ENCODE measurements at places on chromosomes 16 and 17.
A peak's percentile ranks its signal among the peaks of the same experiment; 100 is the strongest.

DNA sequence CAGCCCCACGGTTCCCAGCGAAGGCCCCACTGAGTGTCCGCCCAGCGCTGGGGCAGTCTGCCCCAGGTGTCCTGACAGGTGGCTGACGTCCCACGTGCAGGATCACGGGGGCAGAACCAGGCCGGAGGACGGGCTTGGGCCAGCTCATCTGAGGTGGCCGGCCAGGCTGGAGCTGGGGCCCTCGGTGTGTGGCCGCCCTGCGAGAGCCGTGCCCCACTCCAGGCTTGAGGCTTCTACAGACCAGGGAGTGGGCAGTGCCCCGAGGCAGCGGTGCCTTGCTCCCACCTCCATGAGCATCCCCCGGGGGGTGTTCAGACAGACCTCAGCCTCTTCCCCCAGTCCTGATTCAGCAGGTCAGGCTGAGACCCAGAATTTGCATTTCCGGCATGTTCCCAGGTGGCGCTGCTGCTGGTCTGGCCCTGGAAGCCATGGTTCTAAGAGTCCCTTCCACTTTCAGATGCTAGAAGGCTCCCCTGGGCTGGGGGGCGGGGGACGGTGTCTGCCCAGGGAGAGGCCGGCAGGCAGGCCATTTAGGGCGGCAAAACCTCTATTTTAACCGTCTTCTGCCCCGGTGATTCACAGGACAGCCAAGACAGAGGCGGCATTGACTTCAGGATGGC lies 35.4 kb upstream of the PABPN1L start:
- no peak for DNase-seq

- DNase-seq, result no peak
These were observed 1.5 kb upstream of the GLG1 start for GRCh38 chr16:74608381-74608780.

GRCh38 chr16:24975428-24975889 lies 39.7 kb downstream of the ARHGAP17 start:
- no peak for DNase-seq

DNA sequence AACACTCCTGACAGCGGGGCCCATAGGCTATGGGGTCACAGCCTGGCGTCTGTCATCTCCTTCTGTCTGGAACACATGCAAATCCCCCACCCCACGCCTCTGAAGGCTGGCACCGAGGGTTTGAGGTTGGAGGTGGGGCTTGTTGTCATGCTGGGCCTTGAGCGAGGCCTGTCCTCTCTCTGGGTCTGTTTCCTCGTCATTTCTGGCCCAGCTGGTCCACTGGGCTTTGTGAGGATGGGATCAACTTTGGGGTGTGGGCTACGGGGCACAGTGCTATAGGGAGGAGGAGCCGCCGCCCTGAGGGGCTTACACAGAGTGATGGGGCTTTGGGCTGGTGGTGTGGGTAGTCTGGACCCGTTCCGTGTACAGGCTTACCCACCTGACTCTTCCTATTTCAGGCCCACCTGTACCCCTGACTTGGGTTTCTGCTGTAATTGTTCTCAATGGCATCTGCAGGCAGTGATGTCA lies 87.5 kb downstream of the AMFR start:
- DNase-seq, result no peak

GRCh38 chr17:79836510-79836971 lies 2.7 kb downstream of the CBX4 start:
- no peak for DNase-seq

DNA sequence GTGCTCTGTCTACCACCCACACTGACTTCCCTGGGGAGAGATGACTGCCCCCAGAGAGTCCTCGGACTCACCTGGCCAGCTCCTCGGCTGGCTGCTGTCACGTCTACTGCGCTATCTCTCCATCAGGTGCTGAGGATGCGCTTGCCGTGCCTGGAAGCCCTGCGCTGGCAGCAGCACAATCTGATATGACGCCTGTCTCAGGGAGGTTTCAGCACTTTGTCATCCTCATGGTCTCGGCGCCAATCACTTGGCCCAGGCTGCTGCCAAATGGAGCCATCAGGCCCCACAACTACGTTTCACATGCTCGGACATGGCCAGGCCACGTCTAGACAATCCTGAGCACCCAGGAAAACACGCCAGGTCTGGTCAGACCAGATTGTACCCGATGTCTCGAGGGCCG lies 46.7 kb downstream of the FOXL1 start:
- DNase-seq, result no peak

- DNase-seq, result no peak
These were observed 23.6 kb downstream of the RAB11FIP4 start for GRCh38 chr17:31415004-31415454.

DNA sequence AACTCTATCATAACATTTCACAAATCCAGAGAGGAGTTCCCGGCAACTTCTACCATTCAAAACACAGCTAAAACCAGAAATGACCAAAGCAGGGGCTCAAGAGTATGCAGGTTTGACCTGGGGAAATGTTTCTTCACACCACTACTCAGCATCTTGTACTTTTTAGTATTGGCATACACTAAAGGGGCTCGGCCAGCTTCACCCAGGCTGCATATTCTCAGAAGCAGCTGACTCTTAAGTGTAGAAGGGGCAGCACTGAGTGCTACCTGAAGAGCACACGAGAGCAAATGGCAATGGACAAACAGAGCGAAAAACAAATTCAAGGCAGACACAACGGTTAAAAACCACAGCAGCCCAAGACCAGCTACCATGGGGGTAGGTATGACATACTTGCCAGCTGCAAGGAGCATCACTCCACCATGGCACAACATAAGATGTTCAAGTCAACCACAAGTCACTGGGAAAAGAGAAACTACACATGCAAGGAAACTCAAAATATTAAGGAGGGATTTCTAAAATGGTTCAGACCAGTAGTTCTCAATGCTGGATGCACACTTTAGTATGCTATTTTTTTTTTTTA lies 34.4 kb downstream of the N4BP1 start:
- DNase-seq, result no peak

DNA sequence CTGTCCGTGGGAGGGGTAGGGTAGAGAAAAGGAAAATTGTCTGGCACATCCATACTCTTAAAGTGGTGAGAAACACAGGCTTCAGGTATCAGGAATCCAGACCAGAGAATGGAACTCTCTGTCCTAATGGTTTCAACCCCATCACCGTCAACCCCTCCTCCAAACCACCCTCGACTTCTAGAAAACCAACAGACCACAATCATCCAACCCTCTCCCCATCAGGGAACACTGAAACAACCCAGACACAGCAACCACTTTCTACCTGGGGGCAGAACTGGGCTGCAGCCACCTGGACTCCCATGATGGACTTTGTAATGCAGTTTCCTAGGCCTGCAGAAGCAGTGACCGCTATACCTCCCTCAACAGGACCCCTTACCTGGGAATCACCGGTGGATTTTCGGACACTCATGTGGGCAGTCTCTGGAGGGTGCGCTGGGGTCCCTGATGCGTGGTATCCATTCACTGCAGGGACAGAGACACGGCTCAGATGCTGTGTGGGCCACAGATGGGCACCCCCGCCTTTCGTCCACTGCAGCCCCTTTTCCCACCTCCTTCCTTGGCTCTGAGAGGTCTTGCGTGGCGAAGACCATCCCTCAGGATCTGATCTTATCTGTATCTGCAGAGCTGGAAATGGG lies 64.3 kb upstream of the RCVRN start:
- DNase-seq, result no peak

DNA sequence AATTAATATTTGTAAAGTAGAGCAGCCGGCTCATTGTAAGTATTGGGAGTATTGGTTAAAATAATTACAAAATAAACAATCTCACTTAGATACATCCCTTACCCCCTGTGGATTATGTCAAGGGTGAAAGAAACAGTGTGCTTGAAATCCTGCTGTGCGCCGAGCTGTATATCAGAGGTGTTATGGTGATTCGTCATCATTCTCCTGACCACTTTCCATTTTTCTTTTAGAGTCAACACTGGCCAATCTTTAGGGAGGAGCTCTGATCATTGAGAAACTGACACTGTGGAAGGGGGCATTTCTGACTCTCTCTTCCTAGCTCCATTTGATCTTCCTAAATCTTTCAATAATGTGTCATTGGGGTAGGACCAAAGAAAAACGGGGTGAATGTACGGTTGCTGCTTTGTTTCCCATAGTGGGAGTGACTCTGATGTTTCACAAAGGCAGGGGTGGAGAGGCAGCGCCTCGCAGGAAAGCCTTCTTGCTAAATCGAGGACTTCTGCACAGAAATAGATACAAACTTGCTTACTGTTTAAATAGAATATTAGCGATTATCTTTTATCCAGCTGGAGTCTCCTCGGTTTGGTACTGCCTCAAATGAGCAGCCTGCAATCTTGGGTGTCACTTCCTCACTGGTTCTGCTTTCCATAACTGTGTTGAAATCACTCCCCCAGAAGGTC lies 123.4 kb downstream of the PRKCB start:
- DNase-seq, result no peak

DNA sequence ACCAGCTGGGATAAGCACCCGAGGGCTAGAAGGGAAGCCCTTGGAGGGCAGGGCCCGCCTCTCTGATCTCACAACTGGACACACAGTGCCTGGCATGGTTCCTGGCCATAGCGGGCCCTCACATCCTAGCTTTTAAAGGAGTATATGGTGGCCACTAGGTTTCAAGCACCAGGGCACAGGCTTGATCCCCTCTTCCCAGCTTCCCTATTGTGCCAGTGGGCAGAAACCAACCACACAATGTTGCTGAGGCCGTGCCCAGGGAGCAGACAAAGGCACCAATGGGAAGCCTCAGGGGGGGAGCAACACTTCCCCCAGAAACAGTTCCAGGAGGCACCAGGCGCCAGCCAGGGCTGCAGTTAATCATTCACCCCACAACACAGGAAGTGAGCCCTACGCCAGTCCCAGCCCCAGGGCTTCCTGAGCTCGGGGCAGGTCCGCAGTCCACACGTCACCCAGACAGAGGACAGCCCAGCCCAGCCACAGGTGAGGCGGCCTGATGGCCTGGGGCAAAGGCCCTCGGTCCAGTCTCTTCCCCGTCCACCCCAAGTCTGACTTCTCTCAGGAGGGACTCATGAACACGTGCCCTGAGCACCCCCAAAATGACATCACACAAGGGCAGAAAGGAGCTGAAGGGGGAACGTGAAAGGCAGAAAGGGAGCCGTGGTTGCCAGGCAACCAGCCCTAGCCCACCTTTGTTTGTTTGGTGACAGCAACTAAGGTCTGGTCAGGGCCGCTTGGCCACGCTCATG lies 12.8 kb downstream of the SMIM5 start:
- no peak for DNase-seq

GRCh38 chr16:50284131-50284911 lies 18.0 kb downstream of the ADCY7 start:
- DNase-seq, result no peak

DNA sequence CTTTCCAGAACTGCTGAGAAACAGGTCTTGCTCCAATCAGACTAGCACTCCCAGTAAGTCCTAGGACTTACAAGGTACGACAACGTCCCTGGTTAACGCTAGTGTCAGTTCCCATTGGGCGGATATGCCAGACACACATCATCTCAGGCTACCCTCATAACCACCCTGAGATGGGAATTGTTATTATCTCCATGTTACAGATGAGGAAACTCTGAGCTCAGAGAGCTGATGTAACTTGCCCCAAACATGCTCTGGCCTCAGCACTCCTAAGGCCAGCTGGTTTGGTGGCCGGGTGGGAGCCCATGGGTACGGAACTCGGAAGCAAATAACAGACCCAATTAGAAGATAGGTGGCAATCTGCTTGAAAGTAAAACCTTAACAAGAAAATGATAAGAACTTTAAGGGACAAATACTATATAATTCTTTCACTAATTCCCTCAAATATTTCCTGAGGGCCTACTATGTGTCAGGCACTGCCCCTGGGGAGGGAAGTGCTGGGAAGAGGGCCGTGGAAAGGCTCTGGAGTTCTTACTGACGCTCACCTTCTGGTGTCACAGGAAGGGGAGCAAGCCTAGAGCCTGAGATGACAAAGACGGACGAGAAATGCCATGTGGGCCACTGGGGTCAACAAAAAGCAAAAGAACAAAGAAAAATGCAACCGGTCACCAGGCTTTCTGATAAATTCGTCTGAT lies 6.9 kb downstream of the CREBBP start:
- no peak for DNase-seq

DNA sequence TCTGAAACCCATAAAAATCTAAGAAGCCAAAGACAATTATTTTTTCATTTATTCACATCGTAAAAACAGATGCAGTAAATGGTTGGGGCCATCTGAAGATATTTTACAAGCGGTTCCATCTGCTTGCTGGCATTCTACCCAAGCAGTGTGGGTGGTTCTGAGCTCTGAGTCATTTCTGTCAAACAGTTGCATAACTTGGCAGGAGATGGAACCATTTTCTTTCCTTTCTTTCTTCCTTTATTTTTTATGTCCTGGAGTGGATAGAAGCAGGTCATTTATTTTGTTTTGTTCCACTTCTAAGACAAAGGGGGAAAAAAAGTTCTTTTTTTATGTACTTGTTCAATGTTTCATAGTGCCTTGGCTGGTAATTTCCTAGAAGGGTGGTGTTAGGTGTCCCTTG lies 1151.9 kb upstream of the GOT2 start:
- DNase-seq, result no peak

GRCh38 chr17:76336756-76337412 lies 16.8 kb downstream of the PRPSAP1 start:
- DNase-seq, result no peak

DNA sequence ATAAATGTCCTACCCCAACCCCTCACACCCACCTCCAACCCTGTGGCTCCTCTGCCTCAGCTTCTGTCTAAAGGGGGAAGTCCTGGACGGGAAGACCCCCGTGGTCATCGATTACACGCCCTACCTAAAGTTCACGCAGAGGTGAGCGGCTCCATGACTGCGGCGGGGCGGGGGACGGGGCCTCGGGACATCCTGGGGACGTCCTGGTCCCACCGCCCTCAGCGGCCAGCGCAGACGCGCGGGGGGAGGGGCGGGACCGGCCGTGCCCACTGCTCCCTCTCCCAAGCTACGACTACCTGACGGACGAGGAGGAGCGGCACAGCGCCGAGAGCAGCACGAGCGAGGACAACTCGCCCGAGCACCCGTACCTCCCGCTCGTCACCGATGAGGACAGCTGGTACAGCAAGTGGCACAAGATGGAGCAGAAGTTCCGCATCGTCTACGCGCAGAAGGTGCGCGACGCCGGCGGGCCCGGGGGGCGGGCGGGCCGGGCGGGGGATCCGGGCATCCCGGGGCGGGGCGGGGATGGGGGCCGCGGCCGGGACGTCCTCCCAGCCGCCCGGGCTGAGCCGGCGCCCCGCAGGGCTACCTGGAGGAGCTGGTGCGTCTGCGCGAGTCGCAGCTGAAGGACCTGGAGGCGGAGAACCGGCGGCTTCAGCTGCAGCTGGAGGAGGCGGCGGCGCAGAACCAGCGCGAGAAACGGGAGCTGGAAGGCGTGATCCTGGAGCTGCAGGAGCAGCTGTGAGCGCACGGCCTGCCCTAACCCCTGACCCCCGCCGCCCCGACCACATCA lies 6.7 kb downstream of the RUNDC3A start:
- peak; percentile 22 for DNase-seq

GRCh38 chr17:36884495-36885152 lies 52.7 kb upstream of the LHX1 start:
- no peak for DNase-seq

Data from NCI-H1092 (cell line).